ENCODE measurements at places on chromosomes 2 and 18. TPM values are rescaled to one million over a fixed set of nuclear protein-coding genes. Genes with fewer than 3 reads are reported as not detected.

Gene TBC1D8
- 13.6 TPM for total RNA-seq

Gene RUFY4
- not detected for total RNA-seq

Gene ARMC9
- 53.9 TPM for total RNA-seq

Gene REG3A
- total RNA-seq = not detected

Gene AKAIN1
- total RNA-seq = not detected

Gene SLC25A12
- 21.8 TPM for total RNA-seq

Gene TMEM37
- 0.76 TPM for total RNA-seq

Gene CGREF1
- 6.9 TPM for total RNA-seq

Gene TPO
- not detected for total RNA-seq
